ENCODE measurements at places on chromosomes 13 and 19. TPM values are rescaled to one million over a fixed set of nuclear protein-coding genes. Genes with fewer than 3 reads are reported as not detected.

The SYNGR4 gene
- not detected for total RNA-seq

The CGB1 gene
- not detected for total RNA-seq

The KLK1 gene
- 0.69 TPM for total RNA-seq

The MIR17HG gene
- 7.9 TPM for total RNA-seq

The CEACAM19 gene
- 2.6 TPM for total RNA-seq

The ARHGAP33 gene
- total RNA-seq, result 46.1 TPM
